Trophoblast cell (in vitro differentiated cells and primary cell): ENCODE measurements at places on chromosomes 1 and 21.

DNA sequence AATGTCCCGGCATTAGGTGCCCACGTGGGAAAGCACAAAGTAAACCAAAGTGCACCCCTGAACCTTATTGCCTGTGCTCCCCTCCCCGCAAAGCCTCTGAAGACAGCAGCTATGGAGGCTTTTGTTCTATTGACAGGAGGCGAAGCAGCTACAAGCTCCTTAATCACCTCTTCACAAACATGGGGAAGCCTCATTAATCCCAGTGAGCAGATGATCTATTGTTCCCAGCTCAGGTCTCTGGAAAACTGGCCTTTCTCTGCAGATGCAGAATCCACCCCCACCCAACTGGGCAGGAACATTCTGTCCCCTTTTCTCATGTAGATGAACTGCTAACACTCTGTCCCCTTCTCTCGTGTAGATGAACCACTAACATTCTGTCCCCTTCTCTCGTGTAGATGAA is 190.5 kb upstream of the CSF3R start:
- H3K4me3 ChIP-seq, result no peak overlapping the region
- H3K4me1 ChIP-seq, result no peaks in the 10 kb centered on the region
- no peaks in the 10 kb centered on the region for H3K27me3 ChIP-seq

- H3K27ac ChIP-seq, result no peak overlapping the region
- no peak for DNase-seq
- H3K4me1 ChIP-seq, result no peaks in the 10 kb centered on the region
- H3K36me3 ChIP-seq, result no peaks in the 10 kb centered on the region
Measured at GRCh38 chr21:36668713-36669112, 30.2 kb upstream of the SIM2 start.

- no peak overlapping the region for H3K4me3 ChIP-seq
- H3K4me1 ChIP-seq, result no peaks in the 10 kb centered on the region
- no peak overlapping the region for H3K27ac ChIP-seq
- H3K27me3 ChIP-seq, result no peaks in the 10 kb centered on the region
- DNase-seq, result no peak
Measured at GRCh38 chr1:224666913-224667312, 50.8 kb downstream of the CNIH3 start.

- H3K27ac ChIP-seq, result no peak overlapping the region
- no peaks in the 10 kb centered on the region for H3K27me3 ChIP-seq
- H3K4me3 ChIP-seq, result no peak overlapping the region
- H3K36me3 ChIP-seq, result no peaks in the 10 kb centered on the region
Measured at GRCh38 chr1:67745875-67746698, 61.1 kb downstream of the GADD45A start.

- H3K27ac ChIP-seq, result no peak overlapping the region
- peaks cover 19% of the 10 kb centered on the region for H3K4me1 ChIP-seq
- DNase-seq, result no peak
- no peaks in the 10 kb centered on the region for H3K36me3 ChIP-seq
- H3K4me3 ChIP-seq, result no peak overlapping the region
Measured at GRCh38 chr1:1917304-1917976, 1.6 kb downstream of the TMEM52 start.
